Dermis lymphatic vessel endothelial cell (primary cell): ENCODE measurements at places on chromosomes 7 and 10. TPM values are rescaled to one million over a fixed set of nuclear protein-coding genes. Genes with fewer than 3 reads are reported as not detected.

The SPDYE6 gene
- not detected in 2 replicates for total RNA-seq

The TRPV6 gene
- not detected in 2 replicates for total RNA-seq

The ZNF783 gene
- 4.8 and 5.6 TPM in 2 replicates for total RNA-seq

The MMRN2 gene
- 39.1 and 93.6 TPM in 2 replicates for total RNA-seq

The RADIL gene
- 5.1 and 5.5 TPM in 2 replicates for total RNA-seq

The PFKP gene
- total RNA-seq: 153 and 176 TPM in 2 replicates

The PLAC9 gene
- 0.43 and 2.4 TPM in 2 replicates for total RNA-seq
